NCI-H1417 (cell line): ENCODE measurements at places on chromosomes 16 and 17.

- DNase-seq = no peak
These were observed 35.6 kb downstream of the CLEC16A start for GRCh38 chr16:10979717-10980601.

GRCh38 chr16:23107936-23108335 lies 41.3 kb downstream of the USP31 start:
- DNase-seq = no peak

DNA sequence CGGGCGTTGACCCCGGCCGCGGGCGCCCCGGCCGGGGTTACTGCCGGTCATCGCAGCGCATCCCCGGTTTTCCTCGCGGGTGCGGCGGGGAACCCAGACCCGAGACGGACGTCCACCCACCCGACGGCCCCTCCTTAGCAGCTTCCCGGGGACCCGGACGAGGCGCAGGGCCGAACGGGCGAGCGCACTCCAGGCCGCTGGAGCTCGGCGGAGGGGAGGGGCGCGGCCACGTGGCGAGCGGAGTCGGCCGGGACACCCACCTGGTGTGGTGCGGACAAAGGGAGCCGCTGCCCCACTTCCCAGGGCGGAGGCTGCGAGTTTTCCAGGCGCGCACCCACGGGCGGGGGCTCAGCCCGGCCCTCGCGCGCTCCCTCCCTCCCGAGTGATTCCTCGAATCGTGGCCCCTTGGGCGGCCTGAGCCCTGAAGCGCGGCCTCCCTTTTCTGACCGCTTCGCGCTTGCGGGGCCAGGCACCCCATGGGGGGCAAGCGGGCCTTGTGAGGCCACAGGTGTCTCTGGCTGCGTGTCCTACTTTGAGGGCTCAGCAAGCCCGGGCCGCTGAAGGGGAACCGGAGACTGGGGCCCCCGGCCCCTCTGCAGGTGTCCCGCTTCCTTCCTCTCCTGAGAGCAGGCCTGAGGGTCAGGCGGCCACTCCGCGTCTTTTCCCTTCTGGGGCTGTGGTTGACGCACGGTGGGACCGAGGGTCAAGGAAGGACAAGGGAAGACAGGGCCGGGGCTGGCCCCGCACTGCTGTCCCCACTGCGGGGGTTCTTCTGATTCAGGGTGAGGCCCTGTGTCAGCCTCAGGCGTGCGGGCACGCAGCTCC lies 1.1 kb upstream of the FASN start:
- DNase-seq = peak; percentile 87

DNA sequence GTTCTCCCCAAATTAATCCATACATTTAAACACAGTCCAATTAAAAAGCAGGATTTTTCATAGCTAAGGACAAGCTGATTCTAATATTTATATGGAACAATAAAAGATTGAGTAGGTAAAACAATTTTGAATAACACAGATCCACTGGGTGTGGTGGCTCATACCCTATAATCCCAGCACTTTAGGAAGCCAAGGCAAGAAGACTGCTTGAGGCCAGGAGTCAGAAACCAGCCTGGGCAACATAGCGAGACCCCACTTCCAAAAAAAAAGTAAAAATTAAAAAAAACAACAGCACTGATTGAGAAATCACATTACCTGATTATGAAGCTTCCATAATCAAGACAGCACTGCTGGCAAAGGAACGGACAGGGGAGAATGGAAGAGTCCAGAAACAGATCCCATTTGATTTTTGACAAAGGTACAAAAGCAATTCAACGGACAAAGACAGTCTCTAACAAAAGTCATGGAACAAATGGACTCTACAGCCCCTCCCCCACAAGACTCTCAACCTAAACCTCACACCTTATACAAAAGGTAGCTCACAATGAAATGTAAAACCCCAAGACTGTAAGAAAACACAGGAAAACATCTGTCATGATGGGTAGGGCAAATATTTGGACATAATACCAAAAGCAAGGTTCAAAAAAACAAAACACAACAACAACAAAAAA lies 17.9 kb downstream of the USP7 start:
- DNase-seq = no peak

DNA sequence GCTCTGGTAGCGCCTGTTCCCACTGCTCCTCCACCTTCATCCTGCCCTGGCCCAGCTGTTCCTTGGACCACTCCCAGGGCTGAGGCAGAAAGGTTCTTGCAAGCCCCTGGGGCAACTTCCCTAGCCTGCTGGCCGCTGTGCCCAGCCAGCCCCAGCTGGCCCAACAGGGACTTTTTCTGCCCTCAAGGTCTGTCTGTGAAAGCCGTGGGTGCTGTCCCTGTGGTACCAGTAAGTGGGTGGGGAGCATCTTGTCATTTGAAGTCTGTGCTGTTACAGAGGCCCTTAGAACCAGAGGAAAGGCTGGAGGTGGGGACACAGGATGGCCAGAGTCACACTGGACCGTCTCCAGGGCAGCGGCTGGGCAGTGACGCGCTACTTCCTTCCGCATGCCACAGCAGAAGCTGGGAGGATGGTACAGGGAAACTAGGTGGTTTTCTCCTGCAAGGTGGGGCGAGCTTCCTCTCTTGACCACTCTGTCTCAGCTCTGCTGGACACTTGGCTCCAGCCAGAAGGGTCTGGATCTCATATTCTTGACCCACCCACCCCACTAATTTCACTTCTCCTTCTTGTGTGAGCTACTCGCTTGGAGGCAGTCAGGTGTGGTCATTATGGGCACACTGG lies 87.8 kb downstream of the PLCG2 start:
- no peak for DNase-seq

DNA sequence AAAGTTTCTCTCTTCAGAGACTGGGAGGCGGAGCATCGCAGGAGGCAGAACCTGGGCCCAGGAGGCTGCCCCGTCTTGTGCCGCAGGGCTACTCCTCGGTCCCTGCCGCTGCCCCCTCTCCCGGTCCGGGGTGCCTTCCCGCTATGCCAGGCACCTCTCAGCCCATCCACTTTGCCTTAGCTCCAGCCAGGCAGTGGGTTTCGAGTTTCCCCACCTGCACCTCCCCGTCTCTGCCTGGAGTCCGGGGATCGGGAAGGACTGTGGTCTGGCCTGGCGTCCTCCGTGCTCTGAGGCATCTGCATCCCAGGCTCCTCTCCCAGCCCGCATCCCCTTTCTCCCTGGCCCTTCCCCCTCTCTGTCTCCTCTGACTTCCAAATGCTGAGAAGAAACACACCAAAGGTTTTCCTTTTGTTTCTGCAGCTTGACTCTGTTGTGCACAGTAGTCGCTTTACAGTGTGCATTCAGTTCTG lies 26.8 kb upstream of the PIK3R6 start:
- DNase-seq = no peak

DNA sequence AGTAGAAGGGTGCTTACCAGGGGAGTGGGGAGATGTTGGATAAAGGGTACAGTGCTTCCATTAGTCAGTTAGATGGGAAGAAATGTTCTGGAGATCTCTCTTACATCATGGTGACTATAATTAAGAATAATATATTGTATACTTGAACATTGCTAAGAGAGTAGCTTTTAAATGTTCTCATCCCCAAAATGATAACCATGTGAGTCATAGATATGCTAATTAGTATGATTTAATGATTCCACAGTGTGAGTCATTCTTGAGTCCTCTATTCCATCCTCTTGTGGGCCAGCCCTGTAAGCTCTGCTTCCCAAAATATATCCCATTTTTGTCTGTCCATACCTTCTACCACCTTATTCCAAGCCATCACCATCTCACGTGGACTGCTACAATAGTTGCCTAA lies 80.6 kb upstream of the CDH11 start:
- DNase-seq = no peak

- DNase-seq = peak; percentile 62
These were observed 30.1 kb downstream of the VAC14 start for GRCh38 chr16:70770626-70771552.

- no peak for DNase-seq
These were observed 8.7 kb upstream of the COPS3 start for GRCh38 chr17:17289701-17290100.
